Fibroblast of skin of right biceps (primary cell): ENCODE measurements at places on chromosomes 2 and 18.

GRCh38 chr2:44335806-44336538 lies 25.3 kb downstream of the PREPL start:
- DNase-seq: peak; percentile 33

GRCh38 chr18:2236232-2236631 lies 335.1 kb downstream of the METTL4 start:
- DNase-seq: no peak

DNA sequence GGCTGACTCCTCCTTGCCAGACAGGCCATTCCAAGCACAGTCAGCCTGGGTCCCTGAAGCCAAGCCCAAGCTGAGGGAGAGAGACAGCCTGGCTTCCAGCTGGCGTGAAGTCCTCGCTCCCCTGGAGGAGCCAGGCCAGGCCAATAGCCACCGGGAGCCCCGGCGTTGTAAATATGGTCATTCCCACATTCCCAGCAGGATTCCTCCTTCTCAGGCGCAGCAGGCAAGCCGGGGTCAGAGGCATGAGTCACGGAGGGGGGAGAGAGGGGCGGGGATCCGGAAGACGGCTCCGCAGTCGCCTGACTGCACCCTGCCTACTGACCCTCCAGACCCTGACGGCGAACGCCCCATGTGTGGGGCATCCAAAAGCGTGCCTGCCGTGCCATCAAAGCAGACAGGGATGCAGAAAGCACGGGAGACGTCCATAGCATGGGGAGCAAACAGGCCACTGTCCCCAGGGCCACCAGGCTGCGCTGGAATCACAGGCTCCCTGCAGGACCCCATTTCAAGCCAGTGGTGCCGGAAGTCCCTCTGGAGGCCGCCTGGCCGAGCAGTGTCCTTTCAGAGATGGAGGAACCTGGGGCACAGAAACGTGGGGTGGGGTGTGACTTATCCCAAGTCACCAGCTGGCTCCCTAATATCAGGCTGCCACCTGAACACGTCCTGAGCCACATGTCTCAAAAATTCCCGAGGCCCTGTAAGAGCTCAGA lies 48.2 kb downstream of the TWIST2 start:
- DNase-seq: peak; percentile 90

GRCh38 chr2:148524519-148524919 lies 120.0 kb upstream of the EPC2 start:
- no peak for DNase-seq

DNA sequence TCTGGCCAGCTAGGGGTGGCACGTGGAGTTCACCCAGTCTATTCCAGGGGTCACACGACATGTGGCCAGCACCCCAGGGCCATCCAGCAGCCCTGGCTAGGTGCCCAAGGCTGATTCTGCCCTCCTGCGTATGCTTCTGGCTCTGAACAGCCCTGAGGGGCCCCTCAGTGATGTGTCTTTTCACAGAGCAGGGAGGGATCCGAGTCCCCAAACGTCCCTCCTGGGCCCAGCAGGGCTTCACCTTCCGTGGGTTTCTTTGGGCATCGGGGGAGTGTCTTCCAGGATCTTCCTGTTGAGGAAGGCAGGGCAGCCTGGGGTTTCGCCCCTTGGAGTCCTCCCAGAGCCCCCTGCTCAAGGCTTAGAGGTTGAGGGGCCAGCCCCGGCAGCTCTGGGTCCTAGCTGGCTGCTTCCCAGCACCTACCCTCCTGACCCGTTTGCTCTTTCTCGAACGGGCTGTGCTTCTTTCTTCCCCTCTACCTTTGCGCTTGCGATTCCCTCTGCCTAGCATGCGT lies 165.9 kb downstream of the DYSF start:
- no peak for DNase-seq

DNA sequence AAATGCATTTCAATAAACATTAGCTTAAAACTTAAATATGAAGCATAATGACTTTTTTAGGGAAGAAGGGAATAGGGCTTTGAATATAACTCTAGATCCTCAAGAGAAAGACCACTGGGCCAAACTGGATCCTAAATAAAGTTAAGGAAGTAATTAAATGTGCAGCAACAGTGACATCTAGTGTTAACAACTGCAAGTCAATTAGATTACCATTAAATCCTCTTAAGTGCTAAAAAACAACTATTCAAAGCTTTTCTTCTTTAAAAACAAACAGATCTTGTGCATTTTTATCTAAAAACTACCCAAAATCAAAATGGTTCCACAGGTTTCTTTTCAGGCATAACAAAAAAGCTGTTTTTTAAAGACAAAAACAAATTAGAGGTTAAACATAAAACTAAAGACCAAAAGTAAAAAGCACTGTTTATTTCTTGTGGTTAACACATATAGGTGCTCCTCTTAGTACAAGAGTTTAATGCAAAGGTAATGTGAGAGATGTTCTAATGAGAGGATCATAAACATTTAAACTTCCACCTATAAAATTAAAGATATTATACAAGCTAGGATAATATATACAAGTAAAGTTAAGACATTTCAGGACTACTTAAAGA lies 111.4 kb downstream of the THADA start:
- DNase-seq: peak; percentile 76
